Hematopoietic multipotent progenitor cell treated with erythropoietin and hydrocortisone succinate and interleukin-3 and kit ligand, for 4 days (in vitro differentiated cells): ENCODE measurements at places on chromosomes 7 and 10.

GRCh38 chr7:39367943-39368342 is 198.3 kb upstream of the YAE1 start:
- DNase-seq: no peak

DNA sequence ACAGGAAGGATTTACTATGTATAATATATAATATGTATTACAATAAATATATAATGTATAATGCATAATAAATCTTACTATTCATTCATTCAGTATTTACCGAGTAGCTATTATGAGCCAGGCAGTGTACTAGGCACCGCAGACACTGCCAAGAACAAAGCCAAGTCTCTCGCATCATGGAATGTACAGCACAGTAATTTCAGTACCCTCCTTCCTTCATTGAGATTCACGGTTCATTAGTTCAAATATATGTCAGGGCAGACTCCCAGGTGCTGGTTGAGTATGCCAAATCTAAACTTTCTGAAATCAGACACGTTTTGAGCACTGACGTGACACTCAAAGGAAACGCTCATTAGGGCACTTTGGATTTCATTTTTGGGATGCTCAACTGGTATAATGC is 9.1 kb downstream of the USP6NL start:
- DNase-seq: no peak

DNA sequence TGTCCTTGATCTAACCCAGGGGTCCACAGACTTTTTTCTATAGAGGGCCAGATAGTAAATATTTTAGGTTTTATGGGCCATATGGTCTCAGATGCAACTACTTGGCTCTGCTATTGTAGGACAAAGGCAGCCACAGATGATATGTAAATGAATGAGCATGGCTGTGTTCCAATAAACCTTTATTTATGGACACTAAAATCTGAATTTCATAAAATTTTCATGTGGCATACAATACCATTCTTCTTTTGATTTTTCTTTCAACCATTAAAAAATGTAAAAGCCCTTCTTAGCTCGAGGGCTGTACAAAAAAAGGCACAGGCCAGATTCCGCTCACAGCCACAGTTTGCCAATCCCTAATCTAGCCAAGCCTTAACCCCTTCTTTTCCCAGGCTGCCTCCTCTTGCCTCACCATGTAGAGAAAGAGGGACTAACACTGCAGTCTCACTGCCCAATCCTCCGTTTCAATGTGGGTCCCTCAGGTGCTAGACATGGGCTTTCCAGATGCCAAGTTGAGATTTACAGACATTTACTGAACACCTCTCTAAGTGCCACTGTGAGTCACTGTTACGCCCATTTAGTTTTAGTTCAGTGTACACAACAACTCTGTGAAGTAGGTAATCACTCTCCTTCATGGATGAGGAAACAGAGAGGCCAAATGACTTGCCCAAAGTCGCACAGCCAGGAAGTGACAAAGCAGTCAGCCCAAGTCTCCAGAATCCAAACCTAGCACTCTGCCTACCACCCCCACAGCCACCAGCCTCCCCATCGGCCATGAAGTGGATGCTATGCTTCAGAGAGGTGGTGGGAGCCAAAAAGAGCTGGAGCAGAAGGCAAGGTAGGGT is 132.6 kb upstream of the PDLIM1 start:
- no peak for DNase-seq

DNA sequence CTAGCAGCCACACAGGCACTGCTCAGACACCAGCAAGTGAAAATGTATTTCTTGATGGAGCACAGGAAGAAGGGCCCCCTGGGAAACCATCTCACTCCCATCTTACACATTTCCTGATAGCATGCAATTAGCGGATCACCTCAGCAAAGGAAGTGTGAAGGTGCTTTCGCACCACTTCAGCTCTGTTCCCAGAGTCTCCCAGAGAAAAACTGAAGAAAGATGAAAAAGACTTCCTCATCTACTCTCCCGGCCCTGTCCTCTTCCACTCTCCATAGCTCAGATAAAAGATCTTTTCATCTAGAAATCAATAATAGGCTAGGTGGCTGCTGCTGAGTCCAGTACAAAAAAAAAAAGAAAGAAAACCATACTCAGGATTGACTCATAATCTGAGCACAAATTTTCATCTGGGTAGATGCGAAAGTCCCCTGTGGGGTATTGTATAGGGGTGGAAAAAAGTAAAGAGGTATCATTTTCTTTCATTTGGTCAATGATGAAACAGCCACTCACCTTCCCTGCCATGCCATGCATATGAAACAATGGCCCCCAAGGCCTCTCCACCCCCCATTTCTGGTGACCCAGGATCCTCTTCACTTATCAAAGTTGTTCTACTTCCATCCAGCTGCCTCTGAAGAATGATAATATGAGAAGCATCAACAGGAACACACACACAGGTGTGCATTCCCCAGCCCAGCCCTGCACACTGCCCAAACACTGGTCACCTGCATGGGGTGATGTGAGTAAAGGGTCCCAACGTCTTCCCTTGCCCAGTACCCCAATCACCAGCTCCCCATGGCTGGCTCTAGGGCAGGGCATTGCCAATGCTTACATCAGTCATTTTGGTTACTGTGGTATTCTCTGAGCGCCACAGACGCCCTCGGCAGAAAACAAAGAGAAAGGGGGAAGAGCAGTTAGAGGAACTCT is 48.8 kb upstream of the DGKI start:
- DNase-seq: no peak

- no peak for DNase-seq
Observed at GRCh38 chr10:24685958-24686540, 37.6 kb downstream of the ARHGAP21 start.

DNA sequence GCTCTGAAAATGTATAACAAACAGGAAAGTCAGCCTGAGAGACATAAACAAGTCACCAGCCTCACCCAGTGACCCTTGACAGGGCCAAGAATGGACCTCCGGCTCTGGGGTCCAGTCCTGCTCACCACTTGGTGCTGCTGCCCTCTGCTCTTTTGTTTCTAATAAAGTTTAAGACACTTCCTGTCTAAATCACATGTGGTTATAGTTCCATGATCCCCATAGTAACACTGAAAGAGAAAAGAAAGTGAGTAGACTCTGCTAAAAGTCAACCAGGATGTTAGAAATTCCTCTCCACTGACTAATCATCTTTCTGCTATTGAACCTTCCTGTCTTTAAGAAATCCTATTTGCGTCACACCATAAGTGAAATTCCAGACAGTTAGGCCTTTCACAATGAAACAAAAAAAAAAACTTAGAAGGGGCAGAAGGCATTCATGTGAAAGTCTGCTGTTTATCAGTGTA is 179.2 kb upstream of the BET1 start:
- no peak for DNase-seq
